ENCODE measurements at places on chromosomes 7 and 10. TPM values are rescaled to one million over a fixed set of nuclear protein-coding genes. Genes with fewer than 3 reads are reported as not detected.

GRCh38 chr10:35349389-35349915 is 13.1 kb downstream of the CCNY start:
- DNase-seq = no peak

Gene ENTPD7
- total RNA-seq = 32.3 TPM

Gene MBL2
- not detected for total RNA-seq

DNA sequence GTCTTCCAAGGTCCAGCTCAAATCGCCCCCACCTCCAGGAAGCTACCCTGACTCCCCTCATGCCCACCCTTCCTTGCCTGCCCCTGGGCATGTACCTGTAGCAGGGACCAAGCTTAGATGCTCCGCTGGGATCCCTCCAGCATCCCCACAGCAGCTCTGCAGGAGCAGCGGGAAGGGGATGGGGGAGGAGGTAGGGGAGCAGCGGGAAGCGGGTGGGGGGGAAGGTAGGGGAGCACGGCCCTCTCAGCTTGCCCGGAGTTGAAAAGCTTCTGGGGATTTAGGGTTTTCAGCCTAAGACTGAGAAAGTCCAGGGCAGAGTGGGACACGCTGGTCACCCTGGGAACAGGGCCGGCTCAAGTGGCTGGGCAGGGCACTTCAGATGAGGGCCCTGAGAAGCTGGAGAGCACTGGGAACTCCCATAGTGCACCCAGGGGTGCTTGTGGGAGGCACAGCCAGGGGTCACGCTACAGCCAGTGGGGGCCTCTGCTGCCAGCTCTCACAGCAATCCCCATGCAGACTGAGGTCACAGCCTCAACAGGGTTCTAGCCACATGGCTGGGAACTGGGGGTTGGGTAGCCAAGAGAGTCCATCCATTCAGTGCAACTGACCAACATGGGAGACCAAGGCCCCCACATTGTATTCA is 13.4 kb downstream of the WDR86 start:
- peak; percentile 59 for DNase-seq

Gene GHRHR
- total RNA-seq = not detected

DNA sequence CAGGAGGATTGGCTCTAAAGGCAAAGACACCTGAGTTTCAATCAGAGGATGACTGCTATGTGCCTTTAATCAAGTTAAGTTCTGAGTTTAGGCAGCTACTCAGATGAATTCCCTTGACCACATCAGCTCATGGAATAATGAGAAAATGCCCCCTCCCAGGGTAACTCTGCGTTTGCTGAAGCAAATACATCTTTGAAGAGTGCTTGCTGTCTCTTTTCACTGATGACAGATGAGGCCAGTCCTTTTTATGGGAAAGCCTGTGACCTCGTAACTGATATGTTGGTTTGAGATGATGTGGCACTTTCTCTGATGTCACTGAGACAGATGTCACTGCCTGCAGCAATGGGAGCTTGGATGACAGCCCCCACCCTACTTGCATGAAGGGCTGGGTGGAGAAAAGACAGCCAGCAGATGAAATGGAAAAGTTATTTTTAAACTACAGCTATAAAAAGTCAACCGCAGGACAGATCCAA is 43.7 kb upstream of the DGKI start:
- DNase-seq = no peak

DNA sequence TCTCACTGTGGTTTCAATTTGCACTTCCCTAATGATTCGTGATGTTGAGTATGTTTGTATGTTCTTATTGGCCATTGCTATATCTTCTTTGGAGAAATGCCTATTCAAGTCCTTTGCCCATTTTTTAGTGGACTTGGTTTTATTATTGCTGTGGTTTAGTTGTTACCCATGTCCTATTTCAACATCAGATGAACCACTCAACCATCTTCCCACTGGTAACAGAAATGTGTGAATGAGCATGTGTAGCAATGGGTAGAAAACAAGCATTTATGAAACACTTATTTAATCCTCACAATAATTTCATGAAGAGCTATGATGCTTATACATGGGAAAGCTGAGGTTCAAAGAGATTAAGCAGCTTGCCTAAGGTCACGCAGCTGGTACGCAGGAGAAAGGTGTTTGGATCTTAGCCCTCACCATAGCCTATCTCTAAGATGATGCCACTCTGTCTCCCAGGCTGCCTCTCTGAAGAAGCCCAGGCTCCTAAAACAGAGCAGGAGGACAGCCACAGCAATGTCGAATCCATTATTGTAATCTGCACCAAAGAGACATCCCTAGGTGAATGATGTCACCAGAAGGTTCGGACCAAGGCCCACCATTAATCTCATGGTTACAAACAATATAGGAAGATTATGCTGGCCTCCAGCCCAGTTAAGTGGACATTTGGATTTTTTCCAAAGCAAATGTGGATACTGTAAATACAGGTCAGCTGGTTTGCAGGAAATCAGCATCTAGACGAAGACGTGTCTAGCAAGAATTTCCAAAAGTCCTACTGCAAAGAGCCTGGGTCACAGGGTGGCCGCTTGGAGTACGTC is 447.6 kb upstream of the ZMIZ1 start:
- no peak for DNase-seq

- peak; percentile 81 for DNase-seq
These were observed 9.7 kb downstream of the DPYSL4 start for GRCh38 chr10:132196178-132197113.

Gene HOXA6
- total RNA-seq = not detected

Gene OR2F1
- total RNA-seq = not detected

Data from chondrocyte (in vitro differentiated cells).